NCI-H526 (cell line): ENCODE measurements at places on chromosomes 11 and 22.

GRCh38 chr11:99968336-99968735 is 718.8 kb upstream of the ARHGAP42 start:
- no peak for DNase-seq

DNA sequence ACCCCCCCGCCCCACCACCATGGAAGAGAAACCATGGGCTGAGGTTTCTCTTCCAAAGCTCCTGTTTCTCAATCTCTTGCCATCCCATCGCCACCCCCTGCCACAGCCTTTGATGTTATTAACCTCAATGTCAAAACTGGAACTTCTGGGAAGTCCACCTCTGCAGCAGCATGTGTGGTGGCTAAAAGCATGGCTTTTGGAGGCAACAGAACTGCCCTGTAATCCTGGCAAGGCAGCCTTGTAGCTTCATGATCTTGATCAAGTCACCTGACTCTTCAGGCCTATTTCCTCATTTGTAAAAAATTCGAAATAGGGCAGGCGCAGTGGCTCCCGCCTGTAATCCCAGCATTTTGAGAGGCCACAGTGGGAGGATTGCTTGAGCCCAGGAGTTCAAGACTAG is 3.5 kb upstream of the COX8A start:
- DNase-seq = no peak

DNA sequence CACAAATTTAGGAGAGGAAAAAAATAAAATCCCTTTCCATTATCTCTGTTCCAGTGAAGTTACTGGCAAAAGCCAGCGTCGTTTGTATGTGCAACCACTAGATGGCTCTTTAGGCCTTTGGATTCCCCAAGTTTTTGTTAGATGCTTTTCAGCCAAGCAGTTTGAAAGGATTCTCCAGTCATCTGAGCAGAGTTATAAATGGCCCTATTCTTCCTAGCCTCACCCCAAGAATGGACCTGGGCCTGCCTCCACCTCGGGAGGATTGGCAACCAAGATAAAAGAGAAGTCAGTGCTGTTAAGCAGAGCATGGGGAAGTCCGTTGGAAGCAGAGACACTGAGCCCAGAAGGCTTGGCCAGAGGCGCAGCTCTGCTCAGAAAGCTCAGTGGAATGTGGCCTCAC is 15.4 kb downstream of the FAM181B start:
- peak; percentile 79 for DNase-seq

DNA sequence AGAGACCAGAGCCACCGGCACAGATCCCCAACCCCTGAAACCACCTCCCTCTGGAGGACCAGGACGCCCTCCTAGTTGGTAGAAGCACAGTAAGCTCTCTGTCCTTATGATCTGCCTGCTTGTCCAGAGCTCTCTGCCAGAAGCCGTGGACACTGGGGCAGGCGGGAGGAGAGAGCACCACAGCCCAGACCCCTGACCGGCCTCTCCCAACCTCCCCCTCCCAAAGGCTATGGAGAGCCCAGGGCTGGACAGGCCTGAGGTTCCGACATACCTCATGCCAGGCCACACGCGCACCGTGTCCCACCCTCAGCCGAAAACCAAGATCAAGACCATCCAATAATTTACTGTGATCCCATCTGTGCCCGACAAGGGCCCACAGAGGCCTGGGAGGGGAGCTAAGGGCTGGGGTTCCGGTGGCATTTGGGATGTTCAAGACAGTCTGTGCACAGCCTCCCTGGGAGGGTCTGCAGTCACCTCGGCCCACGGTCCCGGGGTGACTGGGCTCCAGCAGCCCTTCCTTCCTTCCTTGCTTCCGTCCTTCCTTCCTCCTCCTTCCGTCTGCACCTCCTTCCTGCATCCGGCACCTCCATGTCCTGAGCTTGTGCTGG is 3.4 kb downstream of the HRAS start:
- DNase-seq = no peak
